Neural progenitor cell (in vitro differentiated cells): ENCODE measurements at places on chromosomes 6 and 20. TPM values are rescaled to one million over a fixed set of nuclear protein-coding genes. Genes with fewer than 3 reads are reported as not detected.

Gene SEL1L2
- 0.77 and 2.5 TPM in 2 replicates for total RNA-seq

Gene HECA
- 10.3 and 12.7 TPM in 2 replicates for total RNA-seq

GRCh38 chr6:97109444-97109843, 173.6 kb downstream of the MMS22L start:
- no peak for DNase-seq

GRCh38 chr20:49878977-49879376, 36.4 kb downstream of the SPATA2 start:
- DNase-seq, result no peak

- no peak for DNase-seq
Measured at GRCh38 chr20:1619861-1620444, at the start of gene SIRPB1. Gene SIRPB1 (minus strand): TSS chr20:1620009. CDS start chr20:1619944, 65 bp downstream.
